ENCODE measurements at places on chromosomes 11 and 22. TPM values are rescaled to one million over a fixed set of nuclear protein-coding genes. Genes with fewer than 3 reads are reported as not detected.
A peak's percentile ranks its signal among the peaks of the same experiment; 100 is the strongest.

The AIP gene
- 77.2 TPM for total RNA-seq

- no peak for DNase-seq
Observed at GRCh38 chr11:62129590-62130282, 5.9 kb downstream of the INCENP start.

DNA sequence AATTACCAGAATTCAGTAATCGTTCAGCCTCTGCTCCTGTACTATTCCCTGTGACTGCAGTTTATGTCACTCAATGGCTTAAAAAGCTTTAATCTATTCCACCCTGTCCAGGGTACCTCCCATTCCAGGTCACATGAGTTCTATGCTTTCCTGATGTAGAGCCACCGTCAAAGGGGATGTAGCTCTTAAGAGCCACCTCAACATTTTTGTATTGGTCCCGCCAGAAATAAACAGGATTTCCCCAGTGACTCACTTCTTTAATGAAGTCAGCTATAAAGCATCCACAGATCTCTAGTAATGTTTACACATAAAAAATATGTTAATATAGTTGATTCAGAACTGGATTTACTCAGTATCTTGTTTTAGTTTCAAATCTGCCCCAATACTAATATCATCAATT, 1.3 kb upstream of the OR8D1 start:
- peak; percentile 39 for DNase-seq

DNA sequence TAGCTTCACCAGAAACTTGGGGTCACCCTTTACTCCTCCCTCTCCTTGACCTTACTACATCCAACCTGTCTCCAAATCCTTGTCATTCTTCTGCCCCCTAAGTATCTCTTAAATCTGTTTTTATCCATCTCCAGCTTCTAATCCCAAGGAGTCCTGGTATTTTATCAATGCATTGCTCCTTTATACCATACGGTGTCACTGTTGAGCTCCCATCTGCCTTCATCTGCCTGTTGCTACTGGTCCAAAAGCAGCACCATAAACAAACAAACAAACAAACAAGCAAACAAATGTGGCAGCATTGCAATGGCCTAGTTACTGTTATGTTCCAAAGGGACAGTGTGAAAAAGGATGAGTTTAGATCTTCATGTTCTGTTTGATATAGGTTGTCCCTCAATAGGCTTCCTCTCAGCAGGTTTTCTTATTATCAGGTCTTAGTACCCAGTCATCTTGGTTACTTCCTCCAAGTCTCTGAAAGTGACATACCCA, 34.2 kb downstream of the DNHD1 start:
- peak; percentile 20 for DNase-seq

- DNase-seq, result no peak
Observed at GRCh38 chr22:39176714-39177455, 24.4 kb upstream of the CBX7 start.

Data from pulmonary artery endothelial cell (primary cell).